CD8-positive, alpha-beta memory T cell (primary cell): ENCODE measurements at places on chromosomes 11 and 22. TPM values are rescaled to one million over a fixed set of nuclear protein-coding genes. Genes with fewer than 3 reads are reported as not detected.

The CABP4 gene
- total RNA-seq: 0.33 TPM

The LRRC4C gene
- not detected for total RNA-seq

The MUC5B gene
- total RNA-seq: not detected

GRCh38 chr11:4480577-4481239 is 1.7 kb upstream of the OR52K1 start:
- DNase-seq: no peak

DNA sequence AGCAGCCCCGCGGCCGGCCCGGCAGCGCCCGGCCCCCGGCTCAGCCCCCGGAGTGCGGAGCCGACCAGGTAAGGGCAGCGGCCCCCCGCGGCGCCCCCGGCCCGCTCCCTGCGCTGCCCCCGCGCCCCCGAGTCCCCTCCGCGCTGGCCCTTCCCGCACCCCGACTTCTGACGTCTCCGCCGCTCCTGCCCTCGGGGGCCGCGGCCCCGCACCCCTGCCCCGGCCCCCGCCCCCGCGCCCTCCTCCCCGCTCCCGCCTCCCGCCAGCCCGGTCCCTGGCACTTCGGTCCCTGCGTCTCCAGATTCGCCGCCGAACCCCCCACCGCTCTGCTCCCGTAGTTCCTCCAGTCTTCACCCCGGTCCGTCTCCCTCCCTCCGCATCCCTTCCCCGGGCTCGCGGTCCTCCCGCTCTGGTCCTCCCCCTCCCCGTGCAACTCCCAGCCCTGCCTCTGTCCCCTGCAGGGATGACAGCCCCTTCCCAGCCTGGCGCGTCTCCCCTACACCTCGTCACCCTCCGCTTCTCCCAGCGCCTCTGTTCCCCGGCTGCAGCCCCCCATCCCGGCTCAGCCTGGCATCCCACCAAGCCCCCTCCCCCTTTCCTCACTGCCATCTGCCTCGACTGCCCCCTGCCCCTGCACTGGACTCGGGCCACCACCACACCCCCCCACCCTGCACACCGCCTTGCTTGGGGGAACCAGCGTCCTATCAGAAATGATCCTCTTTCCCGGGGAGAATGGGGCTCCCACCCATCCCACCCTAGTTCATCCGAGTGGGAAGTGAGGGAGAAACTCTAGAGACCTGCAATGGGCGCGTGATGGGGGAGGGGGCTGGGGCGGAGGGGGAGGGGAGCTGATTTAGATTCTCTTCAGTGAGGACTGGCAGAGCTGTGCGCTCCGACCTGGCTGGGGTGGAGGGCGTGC is 531 bp downstream of the GRIK4 start:
- DNase-seq: no peak

- DNase-seq: no peak
Measured at GRCh38 chr11:101346591-101346990, 217.0 kb upstream of the PGR start.

DNA sequence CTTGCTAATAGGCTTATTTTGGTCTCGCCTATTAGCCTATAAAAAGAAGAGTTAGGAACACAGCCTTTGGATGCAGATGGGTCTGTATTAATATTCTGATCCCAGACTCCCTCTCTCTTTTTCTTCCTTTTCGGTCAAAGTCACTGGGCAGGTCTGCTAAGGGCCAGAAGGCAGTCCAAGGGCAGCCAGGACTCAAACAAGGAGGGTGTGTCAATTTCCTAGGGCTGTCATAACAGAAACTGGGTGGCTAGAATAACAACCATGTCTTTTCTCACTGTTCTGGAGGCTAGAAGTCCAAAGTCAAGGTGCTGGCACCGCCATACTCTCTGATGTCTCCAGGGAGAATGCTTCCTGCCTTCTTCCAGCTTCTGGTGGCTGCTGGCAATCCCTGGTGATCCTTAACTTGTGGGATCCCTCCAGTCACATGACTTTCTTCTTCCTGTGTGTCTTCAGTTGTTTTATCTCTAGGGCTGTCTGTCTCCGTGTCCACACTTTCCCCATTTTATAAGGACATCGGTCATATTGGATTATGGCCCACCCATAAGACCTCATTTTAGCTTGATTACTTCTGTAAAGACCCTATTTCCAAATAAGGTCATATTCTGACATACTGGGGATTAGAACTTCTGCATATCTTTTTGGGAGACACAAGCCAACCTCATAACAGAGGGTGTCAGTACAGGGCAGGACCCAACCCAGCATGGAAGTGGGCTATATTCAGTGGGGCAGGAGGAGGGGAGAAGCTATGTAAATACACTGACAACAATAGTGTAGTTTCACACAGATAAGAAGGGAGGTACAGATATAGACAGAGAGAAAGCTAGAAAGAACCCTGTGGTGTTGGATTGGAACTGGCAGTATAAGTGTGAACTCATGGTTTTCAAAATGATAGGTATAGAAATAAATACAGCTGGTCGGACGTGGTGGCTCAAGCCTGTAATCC is 5.9 kb upstream of the CSF2RB start:
- no peak for DNase-seq

DNA sequence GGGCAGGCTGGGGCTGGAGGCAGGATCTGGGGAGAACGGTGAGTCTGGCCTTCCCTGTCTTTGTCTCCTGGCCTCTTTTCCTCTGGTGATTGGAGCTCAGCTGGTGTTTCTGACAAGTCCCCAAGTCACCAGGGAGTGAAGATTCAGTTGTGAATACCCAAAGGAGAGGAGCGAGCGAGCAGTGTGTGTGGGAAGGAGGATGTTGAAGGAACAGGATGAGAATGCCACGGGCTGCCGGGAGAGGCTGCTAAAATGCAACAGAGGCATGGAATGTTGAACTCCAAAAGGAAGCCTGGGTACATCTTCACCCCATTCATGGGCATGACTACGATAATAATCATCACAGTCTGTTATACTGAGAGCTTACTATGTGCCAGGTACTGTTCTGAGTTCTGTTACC is 163.3 kb downstream of the CEP164 start:
- no peak for DNase-seq

DNA sequence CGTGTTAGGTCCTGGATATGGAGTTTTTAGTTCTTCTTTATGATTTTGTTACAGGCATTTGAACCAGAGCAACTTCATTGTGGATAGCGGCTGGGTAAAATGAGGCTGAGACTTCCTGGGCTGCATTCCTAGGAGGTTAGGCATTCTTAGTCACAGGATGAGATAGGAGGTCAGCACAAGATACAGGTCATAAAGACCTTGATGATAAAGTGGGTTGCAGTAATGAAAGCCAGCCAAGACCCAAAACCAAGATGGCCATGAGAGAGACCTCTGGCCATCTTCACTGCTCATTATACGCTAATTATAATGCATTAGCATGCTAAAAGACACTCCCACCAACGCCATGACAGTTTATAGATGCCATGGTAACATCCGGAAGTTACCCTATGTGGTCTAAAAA is 23.4 kb upstream of the CLMP start:
- no peak for DNase-seq

GRCh38 chr11:111412293-111412692 is 33.2 kb upstream of the POU2AF1 start:
- no peak for DNase-seq

DNA sequence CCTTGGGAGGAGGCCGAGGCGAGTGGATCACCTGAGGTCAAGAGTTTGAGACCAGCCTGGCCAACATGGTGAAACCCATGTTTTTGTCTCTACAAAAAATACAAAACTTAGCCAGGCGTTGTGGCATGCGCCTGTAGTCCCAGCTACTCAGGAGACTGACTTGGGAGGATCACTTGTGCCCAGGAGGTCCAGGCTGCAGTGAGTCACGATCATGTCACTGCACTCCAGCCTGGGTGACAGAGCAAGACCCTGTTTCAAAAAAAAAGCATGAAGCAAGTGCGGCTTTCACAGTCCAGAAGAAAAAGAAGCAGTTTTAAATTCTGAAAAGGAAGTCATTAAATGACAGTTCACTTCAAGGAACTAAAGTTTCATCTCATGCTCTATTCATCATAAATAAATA is 7.1 kb upstream of the LTO1 start:
- DNase-seq: no peak

DNA sequence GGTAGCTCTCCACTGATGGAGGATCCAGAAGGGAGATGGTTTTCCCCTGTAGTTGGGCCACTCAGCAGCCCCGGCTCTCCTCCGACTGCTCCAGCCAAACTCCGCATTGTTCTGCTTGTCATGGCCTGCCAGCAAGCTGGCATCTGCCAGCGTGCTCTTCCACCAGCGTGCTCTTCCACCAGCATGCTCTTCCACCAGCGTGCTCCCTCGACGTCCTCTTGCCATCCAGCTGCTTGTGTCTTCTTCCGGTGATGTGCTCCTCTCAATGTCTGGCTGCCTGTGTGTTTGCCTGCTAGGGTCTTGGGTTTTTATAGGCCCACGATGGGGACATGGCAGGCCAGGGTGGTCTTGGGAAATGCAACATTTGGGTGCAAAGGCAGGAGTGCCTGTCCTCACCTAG is 43.5 kb upstream of the GNAZ start:
- no peak for DNase-seq

DNA sequence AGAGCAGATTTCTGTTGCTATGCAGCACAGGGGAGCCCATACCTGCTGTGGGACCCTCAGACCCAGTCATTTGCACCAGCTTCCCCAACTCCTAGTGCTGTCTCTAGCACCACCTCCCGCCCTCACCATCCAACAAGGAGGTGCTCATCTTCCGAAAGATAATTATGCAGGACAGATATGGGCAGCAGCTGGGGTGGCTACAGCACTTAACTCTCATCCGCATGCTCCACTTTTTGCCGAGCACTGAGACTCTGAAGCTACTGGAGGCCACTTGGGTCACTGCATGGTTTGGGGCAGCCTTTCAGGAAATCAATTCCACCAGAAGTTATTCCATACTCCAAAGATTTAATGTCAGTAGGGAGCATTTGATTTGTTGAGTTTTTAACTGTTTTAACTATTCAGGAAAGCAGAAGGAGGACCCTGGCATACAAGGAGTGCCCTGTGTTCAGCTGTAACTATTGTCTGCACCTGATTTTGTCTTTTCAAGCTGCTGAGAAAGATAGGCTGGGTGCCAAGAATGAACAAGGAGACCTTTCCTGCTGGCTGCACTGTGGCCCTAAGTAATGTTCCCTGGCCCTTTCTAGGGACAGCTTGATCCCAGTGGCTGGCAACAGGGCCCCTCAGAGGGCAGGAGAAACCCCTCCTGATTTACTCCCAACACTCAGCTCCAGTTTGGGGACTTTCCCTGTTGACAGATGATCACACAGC is 67.3 kb upstream of the CSNK2A3 start:
- no peak for DNase-seq
